ENCODE measurements at places on chromosomes 16 and 17.
A peak's percentile ranks its signal among the peaks of the same experiment; 100 is the strongest.

DNA sequence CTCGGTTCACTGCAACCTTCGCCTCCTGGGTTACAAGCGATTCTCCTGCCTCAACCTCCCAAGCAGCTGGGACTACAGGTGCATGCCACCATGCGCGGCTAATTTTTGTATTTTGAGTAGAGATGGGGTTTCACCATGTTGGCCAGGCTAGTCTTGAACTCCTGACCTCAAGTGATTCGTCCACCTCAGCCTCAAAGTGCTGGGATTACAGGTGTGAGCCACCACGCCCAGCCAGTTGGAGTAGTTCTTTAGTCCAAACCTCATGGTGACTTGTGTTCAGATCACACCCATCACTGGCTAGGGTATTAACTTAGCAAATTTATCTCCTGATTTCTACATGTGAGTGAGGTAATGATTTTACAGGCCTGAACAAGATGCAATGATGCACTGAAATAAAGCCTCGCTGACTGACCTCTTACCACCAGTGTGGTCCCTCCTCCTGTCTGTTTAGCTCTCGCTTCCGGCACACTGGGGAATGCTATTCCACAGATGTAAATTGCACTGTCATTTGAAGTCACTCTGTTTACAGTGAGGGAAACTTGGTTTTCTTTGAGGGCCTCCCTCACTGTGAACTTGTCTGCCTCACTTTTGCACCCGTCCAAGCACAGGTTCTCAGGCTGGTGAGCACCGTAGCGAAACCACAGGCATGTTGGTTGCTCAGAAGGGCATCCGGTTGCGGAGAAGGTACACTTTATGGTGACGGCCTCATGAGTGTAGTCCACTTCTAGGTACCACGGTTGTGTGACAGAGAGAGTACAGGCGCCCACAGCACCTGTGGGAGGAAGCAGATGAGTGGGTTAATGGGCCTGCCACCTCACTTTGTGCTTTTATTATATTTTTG is 5.5 kb downstream of the IGSF6 start:
- DNase-seq = peak; percentile 15

DNA sequence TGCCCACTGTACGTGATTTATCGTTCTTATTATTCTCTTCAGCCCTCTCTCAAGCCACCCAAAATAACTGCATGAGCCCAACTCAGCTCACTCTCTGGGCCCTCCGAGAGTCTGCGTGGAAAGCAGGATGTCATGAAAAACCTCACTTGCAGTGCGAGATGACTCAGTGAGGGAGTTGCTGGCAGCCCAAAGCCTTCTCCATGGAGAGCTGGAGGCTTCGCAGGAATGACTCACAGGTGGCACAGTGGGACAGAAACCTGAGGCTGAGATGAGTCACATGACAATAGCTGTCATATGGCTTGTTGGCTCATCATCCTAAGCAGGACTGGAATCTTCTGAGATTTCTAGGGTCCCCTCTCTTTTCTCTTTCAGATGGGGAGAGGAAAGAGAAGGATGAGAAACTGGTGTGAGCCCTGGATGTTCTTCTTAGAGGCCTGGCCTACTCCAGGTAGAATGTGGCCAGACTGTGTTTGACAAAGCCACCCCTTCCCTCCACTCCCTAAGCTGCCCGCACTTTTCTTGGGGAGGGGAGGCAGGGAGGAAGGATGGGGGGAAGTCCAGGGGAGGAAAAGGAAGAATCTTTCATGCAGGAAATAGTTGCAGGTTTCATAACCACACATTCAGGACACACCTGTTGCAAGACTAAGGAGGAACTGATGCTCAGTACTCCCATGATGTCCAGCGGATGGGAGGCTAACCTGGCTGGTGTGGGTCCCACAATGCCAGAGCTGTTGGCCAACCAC is 160.6 kb upstream of the RPL38 start:
- no peak for DNase-seq

DNA sequence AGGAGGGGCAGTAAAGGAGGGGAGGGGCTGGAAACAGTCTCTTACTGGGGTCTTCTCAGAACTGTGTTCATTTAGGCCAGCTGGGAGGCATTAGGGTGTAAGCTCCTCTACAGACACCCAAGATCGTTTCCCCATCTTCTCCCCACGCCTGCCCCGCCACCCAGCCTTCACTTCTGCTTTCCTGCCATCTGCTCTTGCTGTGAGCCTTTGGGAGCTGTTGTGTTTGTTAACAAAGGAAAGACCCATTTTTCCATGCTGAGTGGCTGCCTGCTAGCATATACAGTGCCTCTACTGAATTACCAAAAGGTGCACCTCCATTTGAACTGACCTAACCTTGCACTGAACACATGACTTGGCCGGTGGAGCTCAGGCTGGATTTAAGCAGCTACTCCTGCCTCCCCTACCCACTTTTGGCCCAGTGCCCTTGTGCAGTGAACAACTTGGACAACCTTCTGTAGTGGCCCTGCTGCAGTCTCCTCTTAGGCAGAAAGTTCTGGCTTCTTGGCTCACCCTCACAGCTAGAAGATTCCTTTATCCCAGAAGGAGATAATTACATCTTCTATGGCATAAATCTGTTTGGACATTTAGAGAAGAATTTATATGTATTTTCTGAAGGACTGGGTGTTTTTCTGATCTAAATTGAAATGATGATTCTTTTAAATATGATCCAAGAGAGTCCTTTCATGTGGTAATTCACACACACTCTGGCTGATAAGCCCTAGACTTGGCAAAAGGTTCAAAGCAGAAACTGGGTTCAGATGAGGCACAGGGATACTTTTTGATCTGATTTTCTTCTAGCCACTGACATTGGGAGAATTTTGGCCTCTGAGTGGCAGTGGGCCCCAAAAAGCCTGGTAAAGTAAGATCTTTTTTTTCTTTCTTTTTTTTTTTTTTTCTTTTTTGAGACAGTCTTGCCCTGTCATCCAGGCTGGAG is 81.9 kb upstream of the HNF1B start:
- DNase-seq = no peak

GRCh38 chr17:47844227-47844626 is 3.2 kb upstream of the SCRN2 start:
- no peak for DNase-seq

DNA sequence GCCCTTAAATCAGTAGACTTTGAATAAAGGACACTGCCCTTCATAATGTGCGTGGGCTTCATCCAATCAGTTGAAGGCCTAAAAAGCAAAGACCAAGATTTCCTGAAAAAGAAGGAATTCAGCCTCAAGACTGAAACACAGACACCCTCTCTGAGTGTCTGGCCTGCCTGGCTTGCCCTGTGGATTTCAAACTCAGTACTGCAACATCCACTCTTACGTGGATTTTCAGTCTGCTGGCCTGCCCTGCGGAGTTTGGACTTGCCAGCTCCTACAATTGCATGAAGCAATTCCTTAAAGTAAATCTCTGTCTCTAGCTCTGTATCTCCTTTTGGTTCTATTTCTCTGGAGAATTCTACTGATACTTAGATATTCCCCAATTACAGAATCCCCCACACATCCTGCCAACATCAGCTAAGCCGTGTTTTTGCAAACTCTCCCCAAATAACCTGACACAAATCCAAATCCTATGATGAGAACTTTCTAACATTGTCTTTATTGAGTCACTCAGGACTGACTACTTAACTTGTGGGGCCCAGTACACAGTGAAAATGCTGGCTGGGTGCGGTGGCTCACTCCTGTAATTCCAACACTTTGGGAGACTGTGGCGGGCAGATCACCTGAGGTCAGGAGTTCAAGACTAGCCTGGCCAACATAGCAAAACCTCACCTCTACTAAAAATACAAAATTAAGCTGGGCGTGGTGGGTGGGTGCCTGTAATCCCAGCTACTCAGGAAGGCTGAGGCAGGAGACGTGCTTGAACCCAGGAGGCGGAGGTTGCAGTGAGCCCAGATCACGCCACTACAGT is 7.2 kb upstream of the TNFRSF17 start:
- no peak for DNase-seq

- no peak for DNase-seq
Measured at GRCh38 chr17:51643702-51644490, 383.6 kb downstream of the UTP18 start.

GRCh38 chr17:5329784-5330557 is 47.9 kb downstream of the RABEP1 start:
- DNase-seq = no peak

DNA sequence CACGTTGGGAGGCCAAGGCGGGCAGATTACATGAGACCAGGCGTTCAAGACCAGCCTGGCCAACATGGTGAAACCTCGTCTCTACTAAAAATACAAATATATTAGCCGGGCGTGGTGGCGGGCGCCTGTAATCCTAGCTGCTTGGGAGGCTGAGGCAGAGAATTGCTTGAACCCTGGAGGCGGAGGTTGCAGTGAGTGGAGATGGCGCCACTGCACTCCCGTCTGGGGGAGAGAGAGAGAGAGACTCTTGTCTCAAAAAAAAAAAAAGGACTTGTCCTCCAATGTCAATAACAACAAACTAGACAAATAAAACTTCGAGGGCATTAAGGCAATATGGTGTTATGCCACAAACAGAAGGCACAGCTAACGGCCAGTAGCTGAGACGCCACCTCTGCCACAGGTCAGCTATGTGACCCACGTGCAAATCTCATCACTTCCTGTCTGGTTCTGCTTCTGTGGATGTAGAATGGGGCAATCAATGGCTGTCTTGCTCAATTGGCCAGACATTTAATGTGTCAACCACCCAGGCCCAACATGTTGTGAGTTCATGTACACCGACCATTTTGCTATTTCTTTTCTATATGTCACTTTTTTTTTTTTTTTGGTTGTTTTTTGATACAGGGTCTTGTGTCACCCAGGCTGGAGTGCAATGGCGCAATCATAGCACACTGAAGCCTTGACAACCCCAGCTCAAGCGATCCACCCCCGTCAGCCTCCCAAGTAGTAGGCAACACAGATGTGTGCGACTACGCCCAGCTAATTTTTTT is 834 bp upstream of the TXNDC11 start:
- no peak for DNase-seq

- DNase-seq = no peak
Measured at GRCh38 chr17:50615828-50616227, 18.9 kb upstream of the ABCC3 start.

DNA sequence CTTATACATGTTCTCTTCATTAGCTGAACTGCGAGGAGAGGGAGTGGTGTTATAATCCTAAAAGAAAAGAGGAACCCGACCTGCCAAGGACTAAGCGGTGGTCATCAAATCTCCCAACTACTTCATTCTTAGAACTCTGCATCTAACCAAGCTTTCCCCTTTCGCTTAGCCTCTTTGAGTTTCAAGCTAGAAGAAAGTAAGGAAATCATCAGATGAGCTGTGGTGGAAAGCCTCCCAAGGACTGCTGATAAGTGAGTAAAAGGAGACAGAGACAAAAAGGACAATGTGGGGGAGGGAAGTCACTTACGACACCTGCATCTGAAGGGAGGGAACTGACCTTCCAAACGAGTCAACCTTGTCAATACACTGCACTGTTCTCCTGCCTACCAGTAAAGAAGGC is 121.3 kb downstream of the TRIM37 start:
- no peak for DNase-seq

- no peak for DNase-seq
Measured at GRCh38 chr17:40190197-40191021, 13.1 kb downstream of the RAPGEFL1 start.

- no peak for DNase-seq
Measured at GRCh38 chr17:63511331-63511730, 11.8 kb upstream of the KCNH6 start.

- DNase-seq = no peak
Measured at GRCh38 chr17:253091-253846, 71.8 kb upstream of the DOC2B start.

DNA sequence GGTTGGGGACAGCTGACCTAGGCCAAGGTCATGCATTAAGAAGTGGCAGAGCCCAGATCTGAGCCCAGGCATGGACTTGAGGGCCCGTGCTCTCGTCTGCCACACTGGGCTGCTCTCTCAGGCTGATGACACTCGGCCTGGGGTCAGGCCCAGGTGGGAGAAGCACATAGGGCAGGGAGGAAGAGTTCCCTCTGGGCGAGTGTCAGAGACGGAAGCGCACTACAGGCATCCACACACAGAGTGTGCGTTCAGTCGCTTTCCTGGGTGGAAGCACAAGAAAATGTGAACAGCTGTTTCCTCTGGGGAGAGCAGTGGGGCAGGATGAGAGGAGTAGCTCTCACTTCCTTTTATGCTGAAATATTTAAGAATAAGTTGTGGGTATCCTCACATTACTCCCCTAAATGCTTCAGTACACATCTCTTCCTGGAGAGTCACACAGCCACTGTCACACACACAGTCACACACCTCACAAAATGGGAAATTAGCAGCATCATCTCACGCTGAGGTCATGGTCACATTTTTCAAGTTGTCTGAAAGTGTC is 59.7 kb downstream of the B9D1 start:
- no peak for DNase-seq

- DNase-seq = no peak
Measured at GRCh38 chr16:47644661-47645060, 183.5 kb downstream of the PHKB start.

DNA sequence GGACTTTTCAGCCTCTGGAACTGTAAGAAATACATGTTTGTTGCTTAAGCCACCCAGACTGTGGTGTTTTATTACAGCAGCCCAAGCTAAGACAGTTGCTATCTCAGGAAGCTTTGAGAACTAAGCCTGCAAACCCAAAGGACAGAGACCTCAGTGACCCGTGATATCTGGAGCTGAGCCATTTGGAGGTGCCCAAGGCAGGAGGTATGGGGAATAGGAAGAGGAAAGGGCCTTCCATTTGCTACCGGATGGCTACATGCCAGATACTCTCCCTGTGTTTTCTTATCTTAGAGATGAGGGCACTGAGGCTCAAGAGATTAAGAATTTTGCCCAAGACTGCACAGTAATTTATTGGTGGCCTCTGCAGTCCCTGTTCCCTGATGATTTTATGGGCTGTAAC is 622.1 kb upstream of the CDH5 start:
- DNase-seq = no peak

- peak; percentile 75 for DNase-seq
Measured at GRCh38 chr16:11232852-11233726, 22.9 kb downstream of the SOCS1 start.

DNA sequence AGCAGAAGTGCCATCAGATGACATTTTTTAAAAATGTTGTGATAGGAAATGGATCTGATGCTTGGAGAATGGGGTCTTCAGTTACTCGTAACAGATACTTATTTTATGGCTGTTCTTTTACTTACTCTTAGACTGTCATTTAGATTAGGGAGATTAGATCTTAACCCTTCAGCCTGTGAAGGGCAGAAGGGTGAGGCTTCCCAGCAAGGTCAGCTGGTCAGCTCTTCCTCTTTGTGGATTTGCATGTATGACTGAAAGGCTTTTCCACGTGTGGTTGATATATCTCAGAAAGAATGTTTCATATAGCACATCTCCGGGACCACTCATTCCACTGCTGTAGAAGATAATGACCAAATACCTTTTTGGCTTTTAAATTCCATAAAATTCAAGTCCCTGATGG is 27.4 kb downstream of the GRB7 start:
- DNase-seq = no peak
